ENCODE measurements at places on chromosomes 11 and 22.
A peak's percentile ranks its signal among the peaks of the same experiment; 100 is the strongest.

- no peak for DNase-seq
These were observed 77.7 kb downstream of the LINC01488 start for GRCh38 chr11:69559181-69559580.

- no peak for DNase-seq
These were observed 27.9 kb downstream of the SMIM38 start for GRCh38 chr11:69183613-69184012.

- no peak for DNase-seq
These were observed 290.5 kb downstream of the TENM4 start for GRCh38 chr11:79150320-79150719.

- DNase-seq: no peak
These were observed 35.2 kb downstream of the NARS2 start for GRCh38 chr11:78539506-78539905.

DNA sequence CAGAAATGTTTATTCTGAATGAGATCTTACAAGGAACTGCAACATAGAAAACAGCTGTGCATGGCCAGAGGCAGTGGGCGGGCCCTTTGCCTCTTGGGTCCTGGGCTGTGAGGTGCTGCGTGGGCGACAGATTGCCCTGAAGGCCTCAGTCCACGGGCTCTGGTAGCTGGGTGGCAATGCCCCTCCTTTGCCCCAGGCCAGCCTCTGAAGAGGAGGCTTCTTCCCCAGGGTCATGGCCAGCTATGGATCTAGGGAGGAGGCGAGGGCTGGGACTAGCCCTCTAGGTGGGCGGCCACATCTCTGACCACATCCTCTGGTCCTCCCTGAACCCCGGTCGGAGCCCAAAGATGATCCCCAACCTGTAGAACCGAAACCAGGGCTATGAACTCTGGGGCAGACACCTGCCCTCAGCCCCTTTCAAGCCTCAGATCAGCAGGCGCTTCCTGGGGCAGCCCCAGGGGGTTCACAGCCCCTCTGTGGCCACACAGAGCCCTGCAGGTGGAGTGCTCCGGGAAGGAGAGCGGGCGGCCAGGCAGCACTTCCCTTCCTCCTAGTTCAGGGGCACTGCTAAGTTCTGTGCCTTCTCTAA, 6.6 kb upstream of the CDC42BPG start:
- peak; percentile 54 for DNase-seq

- DNase-seq: no peak
These were observed 126.4 kb upstream of the ZBED5 start for GRCh38 chr11:10984250-10984649.

DNA sequence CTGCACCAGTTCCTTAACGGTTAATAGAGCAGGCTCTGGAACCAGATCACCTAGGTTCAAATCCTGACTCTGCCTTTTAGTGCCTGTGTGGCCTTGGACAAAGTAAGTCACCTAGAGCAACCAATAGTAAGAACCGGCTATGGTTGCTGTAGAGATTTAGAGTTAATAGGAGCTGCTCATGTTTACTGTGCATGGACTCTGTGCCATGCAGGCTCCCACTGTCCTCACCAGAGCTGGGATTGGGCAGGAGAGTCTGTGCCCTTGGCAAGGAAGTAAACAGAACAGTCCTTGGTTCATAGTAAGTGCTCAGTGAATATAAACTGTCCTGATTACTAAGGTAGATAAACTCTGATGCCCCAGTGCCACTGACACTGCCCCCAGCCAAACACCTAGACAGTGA, 1.4 kb upstream of the TP53I11 start:
- no peak for DNase-seq

- DNase-seq: no peak
These were observed 5.9 kb downstream of the CCDC90B start for GRCh38 chr11:83280256-83280655.

DNA sequence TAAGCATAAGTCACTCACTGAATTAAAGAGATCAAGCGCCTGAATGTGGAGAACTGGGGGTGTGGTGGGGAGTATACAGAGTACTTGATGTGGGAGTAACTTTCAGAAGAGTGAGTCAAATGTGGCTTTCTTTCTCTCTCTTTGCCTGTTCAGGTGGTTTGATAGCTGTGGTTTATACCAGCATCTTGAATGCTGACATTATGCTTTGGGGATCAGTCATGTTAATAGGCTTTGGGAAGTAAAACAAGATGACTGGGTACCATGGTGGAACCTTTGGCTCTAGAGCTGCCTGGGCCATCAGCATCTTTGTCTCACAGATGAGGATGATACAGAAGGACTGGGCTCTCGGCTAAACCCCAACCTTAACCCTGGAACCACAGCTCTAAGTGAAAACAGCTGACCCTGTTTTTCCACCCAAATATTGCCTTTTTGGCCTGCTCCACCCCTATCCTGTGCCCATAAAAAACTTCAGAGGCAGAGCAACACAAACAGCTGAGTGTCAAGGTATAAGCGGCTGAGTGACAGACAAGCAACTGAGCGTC, 58.2 kb upstream of the GNAZ start:
- DNase-seq: peak; percentile 46

- no peak for DNase-seq
These were observed 23.0 kb downstream of the SIK3 start for GRCh38 chr11:117075186-117075585.

GRCh38 chr11:75384438-75385080, 14.8 kb upstream of the RPS3 start:
- DNase-seq: peak; percentile 79

DNA sequence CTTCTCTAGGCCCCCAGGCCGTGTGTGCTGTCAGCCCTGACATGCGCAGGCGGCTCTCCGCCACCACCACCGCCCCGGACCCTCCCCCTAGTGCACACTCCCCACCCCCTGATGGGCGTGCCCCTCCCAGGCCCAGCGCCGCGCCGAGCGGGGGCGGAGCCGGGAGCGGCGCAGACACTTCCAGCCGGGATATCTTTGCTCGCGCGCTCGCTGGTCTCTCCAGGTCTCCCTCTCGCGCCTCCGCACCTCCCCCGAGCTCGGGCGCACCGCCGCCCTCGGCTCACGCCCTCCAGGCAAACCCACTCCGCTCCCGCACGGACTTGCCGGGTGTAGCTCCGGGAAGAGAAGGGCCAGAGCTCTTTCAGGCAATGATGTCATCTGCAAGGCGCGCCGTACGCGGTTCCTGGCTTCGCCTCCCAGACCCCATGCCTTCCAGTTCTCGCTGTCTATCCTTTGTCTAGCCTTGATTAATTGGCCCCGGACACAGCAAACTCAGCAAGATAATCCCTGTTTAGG, at the start of gene SCN3B:
Gene SCN3B, minus strand, starts transcription at position 59 of the 516 bp plus-strand sequence. CDS start 823 bp downstream, outside the sequence.
- peak; percentile 23 for DNase-seq

GRCh38 chr11:5596607-5597201, at the start of gene TRIM6:
Gene TRIM6, plus strand, starts transcription at chr11:5596637. Its CDS starts 261 bp downstream, at chr11:5596898.
- no peak for DNase-seq

- DNase-seq: no peak
These were observed 172.0 kb upstream of the B3GAT1 start for GRCh38 chr11:134584001-134584561.

- no peak for DNase-seq
These were observed 139.3 kb downstream of the FEZ1 start for GRCh38 chr11:125356797-125357196.

GRCh38 chr22:39183991-39184585, 31.6 kb upstream of the CBX7 start:
- DNase-seq: no peak

DNA sequence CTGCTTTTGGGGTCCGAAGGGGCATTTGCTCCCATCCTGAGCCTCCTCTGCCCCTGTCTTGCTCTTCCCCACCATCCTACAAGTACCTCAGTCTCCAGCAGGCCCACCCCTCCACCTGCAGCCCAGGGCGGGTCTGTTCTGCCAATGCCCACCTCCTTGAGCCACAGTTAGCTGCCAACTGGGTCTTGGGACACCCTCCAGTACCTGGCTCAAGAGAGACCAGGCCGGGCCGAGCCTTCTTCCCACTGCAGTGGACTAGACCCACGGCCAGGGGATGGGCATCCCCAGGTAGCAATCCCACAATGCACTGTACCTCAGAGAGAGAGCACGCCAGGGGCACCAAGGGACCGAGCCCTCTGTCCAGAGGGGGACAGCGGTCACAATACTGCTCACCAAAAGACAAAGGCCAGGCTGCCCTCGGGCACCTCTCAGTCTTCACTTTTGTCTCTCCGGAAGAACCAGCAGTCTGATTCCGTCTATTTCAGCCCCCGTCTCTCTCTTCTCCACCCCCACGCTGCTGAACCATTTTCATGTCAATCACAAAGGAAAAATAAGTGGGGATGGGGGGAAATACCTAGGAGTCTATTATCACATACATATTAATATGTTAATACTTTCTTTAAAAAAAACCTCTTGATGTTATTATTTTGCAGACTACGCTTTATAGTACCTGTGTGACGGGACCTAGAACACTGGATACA, 51.7 kb downstream of the SYT13 start:
- no peak for DNase-seq

- no peak for DNase-seq
These were observed 265.3 kb downstream of the FAT3 start for GRCh38 chr11:92489826-92490399.

DNA sequence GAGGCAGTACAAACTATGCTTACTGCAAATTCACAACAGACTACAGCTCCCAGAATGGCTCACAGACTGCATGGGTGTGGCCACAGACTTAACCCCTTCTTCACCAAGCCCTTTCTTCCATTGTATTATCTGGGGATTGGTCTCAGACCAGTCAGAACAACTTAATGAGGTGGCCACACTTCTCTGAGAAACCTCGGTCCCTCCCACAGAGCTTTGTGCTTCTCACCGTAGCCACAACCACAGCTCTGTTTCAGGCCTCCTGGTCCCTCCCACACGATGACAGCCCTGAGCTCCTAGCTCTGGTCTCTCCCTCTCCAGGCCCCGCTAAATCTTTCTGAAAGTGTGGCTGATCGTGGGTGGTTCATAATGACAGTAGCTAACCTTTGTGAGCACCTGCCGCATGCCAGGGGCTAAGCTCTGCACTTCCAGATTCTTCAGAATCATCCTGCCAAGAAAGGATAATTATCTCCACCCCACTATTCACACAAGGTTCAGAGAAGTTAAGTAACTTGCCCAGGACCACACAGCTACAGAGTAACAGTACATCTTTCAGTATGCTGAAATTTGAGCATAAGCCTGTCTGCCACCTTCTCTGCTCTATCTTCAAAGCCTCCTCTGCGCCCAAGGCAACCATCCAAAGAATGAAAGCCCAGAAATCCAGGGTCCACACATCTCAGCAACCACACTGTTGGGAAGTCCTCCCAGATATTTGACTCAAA, 5.4 kb downstream of the PDE2A start:
- DNase-seq: no peak

GRCh38 chr11:92511522-92512203, 287.0 kb downstream of the FAT3 start:
- no peak for DNase-seq

GRCh38 chr22:25048659-25049647, 96.4 kb downstream of the KIAA1671 start:
- DNase-seq: peak; percentile 68

DNA sequence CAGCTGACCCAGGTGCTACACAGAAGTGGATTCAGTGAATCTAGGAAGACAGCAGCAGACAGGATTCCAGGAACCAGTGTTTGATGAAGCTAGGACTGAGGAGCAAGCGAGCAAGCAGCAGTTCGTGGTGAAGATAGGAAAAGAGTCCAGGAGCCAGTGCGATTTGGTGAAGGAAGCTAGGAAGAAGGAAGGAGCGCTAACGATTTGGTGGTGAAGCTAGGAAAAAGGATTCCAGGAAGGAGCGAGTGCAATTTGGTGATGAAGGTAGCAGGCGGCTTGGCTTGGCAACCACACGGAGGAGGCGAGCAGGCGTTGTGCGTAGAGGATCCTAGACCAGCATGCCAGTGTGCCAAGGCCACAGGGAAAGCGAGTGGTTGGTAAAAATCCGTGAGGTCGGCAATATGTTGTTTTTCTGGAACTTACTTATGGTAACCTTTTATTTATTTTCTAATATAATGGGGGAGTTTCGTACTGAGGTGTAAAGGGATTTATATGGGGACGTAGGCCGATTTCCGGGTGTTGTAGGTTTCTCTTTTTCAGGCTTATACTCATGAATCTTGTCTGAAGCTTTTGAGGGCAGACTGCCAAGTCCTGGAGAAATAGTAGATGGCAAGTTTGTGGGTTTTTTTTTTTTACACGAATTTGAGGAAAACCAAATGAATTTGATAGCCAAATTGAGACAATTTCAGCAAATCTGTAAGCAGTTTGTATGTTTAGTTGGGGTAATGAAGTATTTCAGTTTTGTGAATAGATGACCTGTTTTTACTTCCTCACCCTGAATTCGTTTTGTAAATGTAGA, 1.7 kb downstream of the MALAT1 start:
- DNase-seq: peak; percentile 49

DNA sequence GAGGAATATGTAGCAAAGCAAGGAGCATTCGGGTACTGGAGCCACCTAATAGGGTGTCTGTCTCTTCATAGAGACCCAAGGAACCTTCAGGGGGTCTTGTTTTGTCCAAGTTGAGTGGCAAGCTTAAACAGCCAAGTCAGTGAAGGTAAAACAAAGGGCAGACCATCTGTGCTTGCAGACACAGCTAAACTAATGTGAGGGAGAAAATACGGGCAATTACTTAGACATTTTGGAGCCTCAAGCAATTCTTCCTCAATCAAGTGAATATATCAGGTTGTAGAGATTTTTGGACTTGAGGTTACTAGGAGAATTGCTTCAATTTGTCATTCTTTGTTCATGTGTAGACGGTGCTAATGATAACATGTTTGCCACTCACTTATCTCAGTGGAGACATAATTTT, 148.2 kb upstream of the ARHGAP20 start:
- no peak for DNase-seq

DNA sequence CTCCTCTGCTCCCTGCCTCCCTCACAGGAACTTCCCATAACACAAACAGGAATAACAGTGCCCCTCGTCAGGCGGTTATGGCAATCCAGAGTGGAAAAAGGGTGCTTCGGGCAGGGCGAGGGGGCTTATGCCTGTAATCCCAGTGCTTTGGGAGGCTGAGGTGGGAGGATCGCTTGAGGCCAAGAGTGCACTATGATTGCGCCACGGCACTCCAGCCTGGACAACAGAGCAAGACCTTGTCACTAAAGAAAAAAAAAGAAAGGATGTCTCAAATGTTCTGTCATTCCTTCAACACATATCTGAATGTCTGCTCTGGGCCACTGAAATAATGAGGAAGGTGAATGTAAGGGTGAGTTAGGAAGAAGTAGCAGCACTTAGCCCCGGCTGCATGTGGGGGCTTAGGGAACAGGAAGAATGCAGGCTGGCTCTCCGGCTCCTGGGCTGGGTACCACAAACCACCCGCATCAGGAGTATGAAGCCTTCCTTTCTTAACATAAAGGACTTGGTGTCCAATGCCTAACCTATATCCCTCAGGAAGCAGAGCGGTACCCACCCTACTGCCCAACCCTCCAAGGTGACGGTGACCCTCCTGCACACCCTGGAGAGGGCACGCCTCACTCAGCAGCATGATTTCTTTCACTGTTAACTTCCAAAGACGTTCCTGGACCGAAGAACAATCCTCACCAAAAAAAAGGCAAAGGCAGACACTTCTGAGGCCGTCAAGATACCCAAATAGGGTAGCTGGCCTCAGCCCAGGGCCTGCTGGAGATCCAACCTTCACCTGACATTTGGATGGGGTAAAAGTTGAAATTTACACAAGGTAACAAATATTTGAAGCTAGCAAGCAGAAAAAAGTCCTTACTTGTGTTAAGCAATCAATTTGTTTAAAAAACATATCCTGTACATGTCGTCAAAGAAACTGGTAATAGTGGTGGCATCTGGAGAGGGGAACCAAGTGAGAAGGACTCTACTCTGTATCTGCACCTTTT, 3.8 kb downstream of the CPT1A start:
- no peak for DNase-seq

- no peak for DNase-seq
These were observed at the start of gene SPATA19 for GRCh38 chr11:133845413-133845812. Gene SPATA19, minus strand, starts transcription at chr11:133845513. Its CDS starts 67 bp downstream, at chr11:133845446.
